ENCODE measurements at places on chromosomes 12 and 14.

GRCh38 chr14:81772381-81772780 lies 238.7 kb upstream of the SEL1L start:
- DNase-seq = no peak

DNA sequence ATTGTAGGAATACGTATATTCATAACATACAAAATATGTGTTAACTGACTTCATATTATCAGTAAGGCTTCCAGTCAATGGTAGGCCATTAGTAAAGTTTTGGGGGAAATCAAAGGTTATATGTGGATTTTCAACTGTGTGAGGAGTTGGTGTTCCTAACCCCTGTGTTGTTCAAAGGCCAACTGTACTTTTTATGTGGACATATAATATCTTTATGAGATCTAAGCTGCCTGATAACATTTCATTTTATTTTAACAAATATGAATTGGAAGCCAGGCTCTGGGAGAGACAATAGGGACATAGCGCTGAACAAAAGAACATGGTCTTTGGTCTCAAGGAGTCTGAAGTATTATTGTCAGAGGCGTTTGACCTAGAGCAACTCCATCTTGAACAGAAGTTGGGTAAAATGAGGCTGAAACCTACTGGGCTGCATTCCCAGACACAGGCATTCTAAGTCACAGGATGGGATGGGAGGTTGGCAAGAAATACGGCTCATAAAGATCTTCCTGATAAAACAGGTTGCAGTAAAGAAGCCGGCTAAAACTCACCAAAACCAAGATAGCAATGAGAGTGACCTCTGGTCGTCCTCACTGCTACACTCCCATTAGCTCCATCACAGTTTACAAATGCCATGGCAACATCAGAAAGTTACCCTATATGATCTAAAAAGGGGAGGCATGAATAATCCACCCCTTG lies 147.2 kb downstream of the KSR2 start:
- no peak for DNase-seq

- peak; percentile 84 for DNase-seq
These were observed 80.6 kb downstream of the BTG1 start for GRCh38 chr12:92065018-92065499.

DNA sequence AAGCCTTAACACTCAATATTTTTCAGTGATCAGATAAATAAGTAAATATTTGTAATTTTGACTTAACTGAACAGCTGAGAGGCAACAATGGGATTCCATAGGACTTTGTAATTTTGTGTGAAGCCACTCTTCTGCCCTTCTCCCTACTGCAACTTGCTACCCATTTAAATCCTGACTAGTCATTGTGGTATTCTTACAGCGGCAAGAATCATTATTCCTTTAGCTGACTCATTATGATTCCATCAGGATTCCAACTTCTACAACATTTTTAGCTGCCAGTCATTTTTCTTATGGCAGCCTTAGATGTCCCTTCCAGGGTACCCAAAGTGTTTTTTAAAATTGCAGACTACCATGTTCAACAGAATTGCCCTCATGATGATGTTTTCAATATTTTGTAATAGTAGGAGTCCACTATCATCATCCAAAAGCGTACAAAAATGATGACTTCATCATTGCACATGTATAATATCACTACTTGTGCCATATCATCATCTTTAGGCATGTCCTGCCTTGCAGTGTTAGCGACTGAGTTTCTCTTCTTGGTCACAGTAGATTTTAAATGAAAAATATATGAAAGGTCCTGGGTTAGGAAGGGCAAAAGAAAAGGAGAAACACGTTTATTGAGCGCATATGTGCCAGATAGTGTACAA lies 5.1 kb upstream of the MAGOHB start:
- no peak for DNase-seq

GRCh38 chr14:104254735-104255400 lies 116.5 kb downstream of the KIF26A start:
- DNase-seq = no peak

GRCh38 chr12:51847643-51848325 lies 734 bp downstream of the FIGNL2 start:
- no peak for DNase-seq

DNA sequence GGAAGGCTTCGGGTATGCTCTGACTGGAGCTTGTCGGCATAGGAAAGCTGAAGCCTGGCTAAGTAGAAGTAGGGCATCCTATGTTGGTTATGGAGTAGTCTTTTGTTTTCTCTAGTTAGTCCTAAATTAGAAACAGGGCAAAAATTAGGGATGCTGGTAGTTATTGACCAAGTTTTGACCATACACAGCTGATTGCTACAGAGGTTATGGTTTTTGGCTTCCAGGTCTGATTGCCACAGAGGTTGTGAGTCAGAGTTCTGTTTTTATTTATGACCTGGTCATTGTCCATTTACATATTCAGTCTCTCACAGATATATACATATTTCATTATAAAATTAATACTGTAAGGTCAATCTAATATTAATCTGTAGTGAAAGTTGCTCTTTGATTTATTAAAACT lies 219.2 kb downstream of the FSCB start:
- DNase-seq = no peak

- DNase-seq = peak; percentile 82
These were observed 36.1 kb upstream of the OR5AU1 start for GRCh38 chr14:21191809-21192446.

DNA sequence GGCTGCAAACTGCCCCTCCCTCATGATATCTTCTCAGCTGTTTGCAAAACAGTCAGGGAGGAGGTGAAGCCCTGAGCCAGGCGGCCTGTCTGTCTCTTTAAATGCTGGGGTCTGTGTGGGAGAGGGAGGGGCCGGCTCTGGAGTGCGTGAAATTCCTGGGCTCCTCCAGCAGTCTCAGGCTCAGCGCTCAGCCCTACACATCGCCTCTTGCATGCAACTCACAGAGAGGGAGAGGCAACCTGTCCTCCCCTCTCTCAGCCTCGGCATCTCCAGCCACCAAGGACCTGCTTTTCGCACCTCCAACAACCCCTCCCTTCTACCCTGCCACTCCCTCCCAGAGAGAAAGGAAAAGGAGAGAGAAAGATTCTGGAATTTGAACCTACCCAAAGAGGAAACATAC lies at the start of gene NRXN3:
TSS of gene NRXN3 (plus strand) at position 171 of the 400 bp plus-strand sequence. CDS start 72,721 bp downstream, outside the sequence.
- no peak for DNase-seq

DNA sequence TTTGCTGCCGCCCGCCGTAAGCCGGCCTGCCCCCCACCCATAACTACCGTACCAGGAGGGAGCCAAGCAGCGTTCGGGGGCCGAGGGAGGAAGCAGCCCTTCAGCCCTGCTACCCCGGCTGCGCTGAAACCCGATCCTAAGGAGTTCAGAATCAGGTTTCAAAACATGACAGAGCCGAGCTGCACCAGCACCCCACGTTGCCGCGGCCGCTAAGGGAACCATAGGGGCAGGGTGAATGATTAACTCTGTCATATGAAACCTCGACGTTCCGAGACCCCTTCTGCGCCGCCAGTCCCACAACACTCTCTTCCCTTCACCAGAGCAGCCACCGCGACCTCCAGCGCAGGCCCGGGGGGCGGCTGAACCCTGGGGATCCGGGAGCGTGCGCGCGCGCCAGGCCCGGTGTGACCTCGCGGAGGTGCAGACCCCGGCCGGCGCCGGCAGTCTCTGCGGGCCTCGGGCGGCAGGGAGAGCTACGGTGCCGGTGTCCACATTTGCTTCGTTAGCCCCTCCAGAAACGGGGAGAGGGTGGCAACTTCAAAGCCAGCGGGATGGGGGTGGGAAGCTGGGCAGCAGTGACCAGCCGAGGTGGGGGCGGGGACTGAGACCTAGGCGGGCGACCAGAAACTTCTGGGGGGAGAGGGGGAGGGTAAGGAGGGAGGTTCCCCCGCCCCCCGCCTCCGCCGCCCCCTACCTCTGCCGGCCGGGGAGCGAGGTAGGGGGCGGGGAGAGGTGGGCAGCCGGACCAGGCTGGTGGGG lies 1.6 kb downstream of the SIX4 start:
- peak; percentile 23 for DNase-seq

GRCh38 chr14:103217538-103217937 lies 94.3 kb downstream of the TNFAIP2 start:
- no peak for DNase-seq

All from GM12865 (cell line).